BJ (cell line): ENCODE measurements at places on chromosomes 1 and 21. TPM values are rescaled to one million over a fixed set of nuclear protein-coding genes. Genes with fewer than 3 reads are reported as not detected.

The RAB7B gene
- 9.1 and 11.3 TPM in 2 replicates for polyA plus RNA-seq

The LCE1E gene
- not detected in 2 replicates for polyA plus RNA-seq

The LCE1B gene
- not detected in 2 replicates for polyA plus RNA-seq

The KIF21B gene
- polyA plus RNA-seq: 0.05 and 0.10 TPM in 2 replicates

The DFFB gene
- 5.0 and 6.1 TPM in 2 replicates for polyA plus RNA-seq

The WDR64 gene
- 0.06 TPM in 1 of 2 replicates, not detected in the other for polyA plus RNA-seq

The C1QC gene
- not detected in 2 replicates for polyA plus RNA-seq

The GNG12 gene
- polyA plus RNA-seq: 99.6 and 190 TPM in 2 replicates

The TMEM269 gene
- not detected in 2 replicates for polyA plus RNA-seq

The TENT5C gene
- 1.9 and 2.3 TPM in 2 replicates for polyA plus RNA-seq

The ZNF697 gene
- polyA plus RNA-seq: 3.2 and 5.7 TPM in 2 replicates

The ACKR1 gene
- not detected in 2 replicates for polyA plus RNA-seq

The MLLT11 gene
- 4.1 and 6.5 TPM in 2 replicates for polyA plus RNA-seq

The KCNK2 gene
- polyA plus RNA-seq: 23.9 and 29.9 TPM in 2 replicates

The BCL2L15 gene
- polyA plus RNA-seq: 0.02 and 0.06 TPM in 2 replicates

The MOV10 gene
- 48.9 and 93.7 TPM in 2 replicates for polyA plus RNA-seq

The LIN28A gene
- polyA plus RNA-seq: not detected in 2 replicates
